T-cell (primary cell): ENCODE measurements at places on chromosomes 4 and X. TPM values are rescaled to one million over a fixed set of nuclear protein-coding genes. Genes with fewer than 3 reads are reported as not detected.
A peak's percentile ranks its signal among the peaks of the same experiment; 100 is the strongest.

Gene XPNPEP2
- not detected for total RNA-seq

Gene PFKFB1
- 0.95 TPM for total RNA-seq

Gene ANKRD37
- total RNA-seq = 16.0 TPM

Gene KLHL34
- total RNA-seq = 1.0 TPM

GRCh38 chrX:130083656-130084382 is 26.5 kb downstream of the ELF4 start:
- peaks cover 7% of the 10 kb centered on the region for H3K4me1 ChIP-seq
- DNase-seq = no peak
- no peaks in the 10 kb centered on the region for H3K27me3 ChIP-seq
- peaks cover 10% of the 10 kb centered on the region for H3K36me3 ChIP-seq
- peak overlapping the region; percentile 68 for H3K27ac ChIP-seq

DNA sequence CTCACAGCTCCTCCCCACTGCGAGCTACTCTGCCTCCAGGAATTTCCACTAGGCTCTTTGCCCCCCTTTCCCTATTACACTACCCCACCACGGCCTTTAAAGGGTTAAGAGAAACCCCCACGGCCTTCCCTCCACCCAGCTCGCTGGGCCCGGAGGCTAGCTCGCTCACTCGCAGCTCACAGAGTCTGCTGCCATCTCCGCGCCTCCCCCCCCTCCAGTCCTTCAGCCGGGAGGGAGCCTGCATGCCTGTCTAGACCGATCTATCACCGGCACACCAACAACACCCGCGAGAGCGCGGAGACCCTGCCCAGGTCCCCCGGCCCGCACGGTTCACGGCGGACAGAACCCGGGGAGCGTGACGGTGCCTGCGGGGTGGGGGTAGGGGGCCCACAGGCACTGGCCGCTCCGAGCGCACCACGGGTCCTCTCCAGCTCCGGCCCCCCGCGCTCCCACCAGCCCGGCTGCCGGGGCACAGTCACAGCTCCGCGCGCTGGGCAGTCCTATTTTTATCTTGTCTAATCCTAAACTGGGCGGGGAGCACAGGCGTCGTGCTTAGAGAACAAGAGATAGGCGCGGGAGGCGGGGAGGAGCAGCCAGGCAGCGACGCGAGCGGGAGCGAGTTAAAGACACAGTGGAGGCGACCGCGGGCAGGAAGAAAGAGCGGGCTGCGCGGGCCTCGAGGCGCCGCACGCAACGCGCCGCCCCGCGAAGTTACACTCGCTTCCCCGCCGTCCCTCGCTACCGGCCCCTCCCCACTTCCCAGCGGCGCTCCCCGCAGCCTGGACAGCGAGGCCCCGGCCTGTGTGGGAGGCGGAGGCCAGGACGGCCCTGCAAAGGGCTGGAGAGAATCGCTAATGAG is 3.5 kb downstream of the BCOR start:
- peaks cover 53% of the 10 kb centered on the region for H3K4me1 ChIP-seq
- no peaks in the 10 kb centered on the region for H3K27me3 ChIP-seq
- peak overlapping the region; percentile 62 for H3K4me3 ChIP-seq
- no peak overlapping the region for H3K27ac ChIP-seq

- DNase-seq = no peak
- H3K4me1 ChIP-seq = peaks cover 10% of the 10 kb centered on the region
- H3K27ac ChIP-seq = no peak overlapping the region
These were observed 34.5 kb downstream of the TNIP2 start for GRCh38 chr4:2721586-2721985.

GRCh38 chr4:61953386-61953785 is 753.3 kb downstream of the ADGRL3 start:
- no peak overlapping the region for H3K27ac ChIP-seq
- no peaks in the 10 kb centered on the region for H3K27me3 ChIP-seq
- H3K36me3 ChIP-seq = no peaks in the 10 kb centered on the region
- DNase-seq = no peak
- H3K4me3 ChIP-seq = no peak overlapping the region
- no peaks in the 10 kb centered on the region for H3K4me1 ChIP-seq

DNA sequence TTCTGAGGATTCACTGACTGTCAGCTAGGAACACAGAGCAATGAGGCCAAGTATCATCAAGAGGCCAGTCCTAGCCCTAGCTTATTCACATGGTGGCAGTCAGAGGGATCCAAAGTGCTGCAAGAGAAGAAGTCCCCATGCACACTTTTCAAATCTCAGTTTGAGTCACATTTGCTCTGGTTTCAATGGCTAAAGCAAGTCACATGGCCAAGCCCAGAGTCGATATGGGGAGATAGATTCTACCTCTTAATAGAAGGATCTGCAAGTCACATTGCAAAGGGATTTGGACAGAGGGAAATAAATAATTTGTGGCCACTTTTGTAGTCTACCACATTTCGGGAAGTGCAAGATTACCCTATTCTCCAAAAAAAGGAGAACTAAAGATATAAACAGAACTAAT is 3.7 kb upstream of the LCORL start:
- H3K4me3 ChIP-seq = no peak overlapping the region
- H3K4me1 ChIP-seq = peaks cover 11% of the 10 kb centered on the region
- no peak overlapping the region for H3K27ac ChIP-seq

DNA sequence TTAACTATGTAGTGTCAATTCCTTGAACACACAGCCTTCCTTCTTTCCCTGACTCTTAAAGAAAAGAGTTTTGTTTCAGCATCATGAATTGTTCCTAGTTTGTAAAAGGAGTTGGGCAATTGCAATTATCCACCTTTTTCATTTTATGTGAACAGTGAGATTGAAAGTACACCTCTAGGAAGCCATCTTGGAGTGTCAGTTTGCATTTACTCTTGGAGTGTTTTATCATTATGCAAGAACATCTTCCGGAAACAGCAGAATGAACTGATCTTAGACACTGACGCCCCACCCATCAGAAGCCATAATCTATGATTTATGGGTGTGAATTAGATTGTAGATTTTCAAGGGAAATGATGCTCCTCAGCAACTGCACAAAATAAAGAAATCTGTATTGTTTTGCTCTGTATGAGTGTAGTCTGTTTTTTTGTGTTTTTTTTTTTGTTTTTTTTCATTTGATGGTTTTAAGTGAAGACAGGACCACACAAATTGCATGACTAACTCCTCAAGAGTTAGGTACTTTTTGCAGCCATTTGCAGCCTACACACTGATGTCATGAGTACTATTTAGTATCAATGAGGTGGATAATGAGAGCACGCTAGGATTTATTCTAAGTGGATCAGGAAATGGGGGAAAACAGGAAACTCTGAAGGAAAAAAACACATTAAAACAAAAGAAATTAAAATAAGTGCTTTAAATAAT is 19.5 kb upstream of the FGF2 start:
- no peak overlapping the region for H3K27ac ChIP-seq
- H3K36me3 ChIP-seq = no peaks in the 10 kb centered on the region

DNA sequence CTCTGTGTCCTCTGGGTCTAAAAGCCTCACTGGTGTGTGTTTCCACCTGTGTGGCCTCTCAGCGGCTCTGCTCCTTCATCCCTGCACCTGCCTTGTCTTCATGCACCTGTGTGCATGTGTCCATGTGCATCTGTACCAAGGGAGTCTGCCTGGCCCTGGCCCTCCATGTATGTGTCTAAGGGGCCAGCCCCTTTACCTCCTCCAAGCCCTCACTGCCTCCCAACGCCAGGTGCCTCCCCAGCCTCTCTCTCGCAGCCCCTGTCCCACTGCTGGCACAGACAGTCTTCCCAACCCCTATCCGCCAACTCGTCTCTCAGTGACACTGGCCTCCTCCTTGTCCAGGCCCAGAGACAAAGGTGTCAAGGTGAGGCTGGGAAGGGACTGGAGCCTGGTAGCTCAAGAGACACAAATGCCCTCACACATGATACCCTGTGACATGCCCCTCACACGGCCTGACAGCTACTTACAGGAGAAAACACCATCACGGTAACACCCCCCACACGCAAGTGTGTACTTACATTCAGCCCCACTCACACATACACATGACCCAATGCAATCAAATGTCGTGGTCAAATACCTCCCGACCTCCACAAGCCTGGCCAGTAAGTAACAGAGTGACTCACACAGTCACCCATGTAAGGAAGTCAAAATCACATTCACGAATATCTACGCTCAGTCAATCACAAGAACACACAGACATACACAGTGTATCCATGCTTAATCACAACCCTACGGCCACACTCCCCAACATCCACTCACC is 11.4 kb downstream of the L1CAM start:
- H3K27me3 ChIP-seq = peaks cover 41% of the 10 kb centered on the region
- no peak overlapping the region for H3K27ac ChIP-seq
- no peaks in the 10 kb centered on the region for H3K36me3 ChIP-seq
- peaks cover 2% of the 10 kb centered on the region for H3K4me1 ChIP-seq

GRCh38 chr4:184533908-184534307 is 59.6 kb upstream of the IRF2 start:
- peaks cover 37% of the 10 kb centered on the region for H3K4me1 ChIP-seq
- no peaks in the 10 kb centered on the region for H3K27me3 ChIP-seq
- H3K36me3 ChIP-seq = no peaks in the 10 kb centered on the region

- peaks cover 49% of the 10 kb centered on the region for H3K36me3 ChIP-seq
- DNase-seq = no peak
- no peaks in the 10 kb centered on the region for H3K27me3 ChIP-seq
- peaks cover 19% of the 10 kb centered on the region for H3K4me1 ChIP-seq
These were observed 21.1 kb downstream of the CASP3 start for GRCh38 chr4:184628103-184628502.

- H3K4me1 ChIP-seq = no peaks in the 10 kb centered on the region
- no peak overlapping the region for H3K4me3 ChIP-seq
- no peak overlapping the region for H3K27ac ChIP-seq
- H3K36me3 ChIP-seq = no peaks in the 10 kb centered on the region
- H3K27me3 ChIP-seq = no peaks in the 10 kb centered on the region
These were observed 242.9 kb upstream of the PRPS2 start for GRCh38 chrX:12548341-12548740.

DNA sequence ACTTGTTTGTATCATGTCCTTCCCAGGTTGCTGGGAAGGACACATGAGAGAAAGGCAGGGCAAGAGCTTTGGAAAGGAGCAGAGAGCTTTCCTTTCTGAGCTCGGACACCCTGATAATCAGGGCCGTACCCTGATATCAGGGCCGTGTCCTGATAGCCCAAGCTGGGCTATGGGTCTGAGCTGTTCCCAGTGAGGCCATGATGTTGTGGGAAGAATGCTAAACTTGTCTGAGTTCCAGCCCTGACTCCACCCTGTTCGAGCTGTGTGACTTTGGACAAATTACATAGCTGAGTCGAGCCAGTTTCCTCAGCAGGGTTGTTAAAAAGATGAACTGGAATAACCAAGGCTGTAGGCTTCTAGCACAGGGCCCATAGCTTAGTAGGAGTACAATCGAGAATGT is 3.3 kb upstream of the CXCR3 start:
- no peak overlapping the region for H3K4me3 ChIP-seq
- H3K27me3 ChIP-seq = no peaks in the 10 kb centered on the region
- H3K27ac ChIP-seq = peak overlapping the region; percentile 92

DNA sequence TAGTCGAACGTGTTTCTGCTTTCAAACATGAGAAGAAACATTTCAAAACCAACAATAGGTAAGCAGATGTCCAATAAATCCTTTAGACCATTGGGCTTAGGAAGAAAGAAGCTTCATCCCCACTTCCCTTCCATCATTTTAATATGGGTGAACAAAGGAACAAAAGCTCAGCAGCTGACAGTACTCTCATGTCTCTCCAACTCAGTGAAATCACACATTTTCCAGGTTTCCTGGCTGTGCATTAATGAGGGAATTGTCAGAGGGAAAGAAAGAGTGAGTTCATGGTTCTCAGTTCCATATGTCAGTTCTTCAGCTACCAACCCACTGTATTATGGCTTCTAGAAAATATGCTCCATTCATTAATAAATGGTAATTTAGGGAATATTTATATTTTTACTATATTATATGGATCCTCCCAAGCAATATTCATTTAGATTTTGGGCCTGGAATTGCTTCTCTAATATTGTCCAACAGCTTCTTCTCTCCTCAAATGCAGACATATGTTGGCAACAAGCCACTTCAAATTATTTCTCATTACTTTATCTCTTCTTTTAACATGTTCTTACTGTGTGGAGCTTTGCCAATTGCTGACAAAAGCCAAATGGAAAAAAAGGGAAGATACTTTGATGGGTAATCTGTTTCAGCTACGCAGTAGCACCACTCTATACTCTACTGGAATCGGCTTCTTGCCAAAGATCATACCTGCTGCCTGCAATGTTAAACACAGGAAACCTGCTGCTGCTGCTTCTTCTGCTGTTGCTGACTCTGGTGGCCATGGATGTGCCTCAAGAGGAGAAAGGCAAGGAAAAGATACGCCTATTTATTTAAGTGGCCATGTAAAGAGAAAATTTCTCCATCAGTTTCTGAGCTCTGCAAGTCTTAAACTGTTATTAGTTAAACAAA is 1757.6 kb downstream of the ARAP2 start:
- no peaks in the 10 kb centered on the region for H3K36me3 ChIP-seq
- H3K27ac ChIP-seq = no peak overlapping the region
- no peaks in the 10 kb centered on the region for H3K4me1 ChIP-seq
- no peak overlapping the region for H3K4me3 ChIP-seq

GRCh38 chrX:91414713-91415112 is 19.9 kb upstream of the PABPC5 start:
- H3K4me3 ChIP-seq = no peak overlapping the region
- no peak for DNase-seq
- H3K27ac ChIP-seq = no peak overlapping the region
- no peaks in the 10 kb centered on the region for H3K36me3 ChIP-seq
- H3K27me3 ChIP-seq = no peaks in the 10 kb centered on the region
- H3K4me1 ChIP-seq = no peaks in the 10 kb centered on the region

DNA sequence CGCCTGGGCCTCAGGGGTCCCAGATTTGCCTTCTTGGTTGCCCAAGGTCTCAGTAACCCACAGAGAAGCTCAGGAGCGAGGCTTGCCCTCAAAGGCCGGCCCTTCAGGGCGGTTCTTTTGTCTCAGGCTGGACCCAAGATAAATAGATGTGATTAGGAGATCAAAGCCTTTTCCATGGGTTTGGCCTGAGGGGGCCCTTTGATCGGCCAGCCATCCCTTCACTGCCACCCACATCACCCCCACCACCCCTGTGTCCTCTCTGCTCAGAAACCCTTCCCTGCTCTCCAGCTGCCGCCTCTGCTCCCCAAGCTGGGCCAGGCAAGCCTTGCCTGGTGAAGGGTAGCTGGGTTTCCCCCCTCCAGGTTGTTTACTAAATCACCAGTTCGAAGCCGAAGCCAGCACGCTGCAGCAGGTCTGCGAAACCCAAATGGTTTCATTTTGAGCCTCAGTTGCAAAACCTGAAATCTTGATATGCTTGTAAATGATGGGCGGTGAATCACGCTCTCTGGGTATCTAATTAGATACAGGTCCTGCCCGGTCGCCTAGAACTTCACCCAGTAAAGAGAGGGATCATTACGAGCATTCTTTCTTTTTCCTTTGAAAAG is 202.6 kb upstream of the BCOR start:
- H3K36me3 ChIP-seq = no peaks in the 10 kb centered on the region
- no peak overlapping the region for H3K4me3 ChIP-seq
- DNase-seq = no peak
- peaks cover 20% of the 10 kb centered on the region for H3K4me1 ChIP-seq
- H3K27ac ChIP-seq = no peak overlapping the region
- H3K27me3 ChIP-seq = no peaks in the 10 kb centered on the region

- no peaks in the 10 kb centered on the region for H3K36me3 ChIP-seq
- no peak overlapping the region for H3K4me3 ChIP-seq
- H3K27ac ChIP-seq = no peak overlapping the region
- H3K4me1 ChIP-seq = no peaks in the 10 kb centered on the region
- no peaks in the 10 kb centered on the region for H3K27me3 ChIP-seq
These were observed 86.8 kb upstream of the ATP6AP2 start for GRCh38 chrX:40494005-40494404.
